Liver (tissue), 10 donors: ENCODE measurements at places on chromosomes 6 and 20. TPM values are rescaled to one million over a fixed set of nuclear protein-coding genes. Genes with fewer than 3 reads are reported as not detected.

- DNase-seq, result no peak
- H3K27me3 ChIP-seq, result no peaks in the 10 kb centered on the region
- no peak overlapping the region for H3K27ac ChIP-seq
- no peaks in the 10 kb centered on the region for H3K4me1 ChIP-seq
Measured at GRCh38 chr6:144139817-144140216, 10.5 kb upstream of the STX11 start.

DNA sequence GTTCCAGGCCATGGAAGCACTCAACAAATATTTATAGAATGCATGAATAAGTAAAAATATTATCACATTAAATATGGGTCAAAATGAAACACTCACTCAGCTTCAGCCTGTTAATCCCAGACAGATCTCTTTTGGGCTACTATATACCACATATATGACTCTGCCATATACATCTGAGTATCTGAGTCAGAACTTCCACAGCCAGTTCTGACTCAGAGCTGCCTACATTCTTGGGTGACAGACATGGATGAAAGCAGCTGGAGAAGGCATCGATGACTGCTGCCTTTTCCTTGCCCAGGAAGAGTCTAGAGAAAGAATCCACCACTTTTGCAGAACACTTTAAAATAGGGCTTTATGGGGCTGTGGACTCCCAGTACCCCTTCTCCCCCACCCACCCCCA lies 11.5 kb upstream of the PDYN start:
- DNase-seq, result no peak
- no peak overlapping the region for H3K4me3 ChIP-seq

GRCh38 chr6:90149280-90149679 lies 147.4 kb downstream of the BACH2 start:
- no peak overlapping the region for H3K27ac ChIP-seq
- H3K27me3 ChIP-seq, result no peaks in the 10 kb centered on the region
- no peaks in the 10 kb centered on the region for H3K36me3 ChIP-seq
- no peak overlapping the region for H3K4me3 ChIP-seq
- DNase-seq, result no peak
- H3K4me1 ChIP-seq, result peaks cover 3% of the 10 kb centered on the region

DNA sequence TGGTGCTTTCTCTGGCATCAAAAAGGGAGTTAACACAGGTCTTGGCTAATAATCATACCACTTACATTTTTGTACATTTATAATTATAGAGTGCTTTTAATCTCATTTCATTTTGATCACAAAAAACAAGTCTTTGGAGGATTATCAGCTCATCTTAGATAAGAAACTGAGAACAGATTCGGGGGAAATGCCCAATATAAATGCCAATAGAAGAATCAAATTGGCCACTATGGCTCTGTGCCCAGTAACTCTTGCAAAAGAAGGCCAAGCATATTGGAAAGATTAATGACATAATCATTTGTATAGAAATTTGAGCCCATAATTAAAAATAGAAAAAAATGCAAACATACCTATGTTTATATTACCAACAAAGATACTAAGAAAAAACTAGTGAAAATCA lies 42.5 kb downstream of the IPCEF1 start:
- H3K4me1 ChIP-seq, result no peaks in the 10 kb centered on the region
- DNase-seq, result no peak
- no peaks in the 10 kb centered on the region for H3K36me3 ChIP-seq
- H3K27ac ChIP-seq, result no peak overlapping the region
- no peaks in the 10 kb centered on the region for H3K27me3 ChIP-seq

GRCh38 chr20:15380770-15381169 lies 1043.4 kb upstream of the FLRT3 start:
- H3K27ac ChIP-seq, result no peak overlapping the region
- H3K4me3 ChIP-seq, result no peak overlapping the region
- no peaks in the 10 kb centered on the region for H3K36me3 ChIP-seq
- no peaks in the 10 kb centered on the region for H3K27me3 ChIP-seq
- DNase-seq, result no peak
- H3K4me1 ChIP-seq, result no peaks in the 10 kb centered on the region

DNA sequence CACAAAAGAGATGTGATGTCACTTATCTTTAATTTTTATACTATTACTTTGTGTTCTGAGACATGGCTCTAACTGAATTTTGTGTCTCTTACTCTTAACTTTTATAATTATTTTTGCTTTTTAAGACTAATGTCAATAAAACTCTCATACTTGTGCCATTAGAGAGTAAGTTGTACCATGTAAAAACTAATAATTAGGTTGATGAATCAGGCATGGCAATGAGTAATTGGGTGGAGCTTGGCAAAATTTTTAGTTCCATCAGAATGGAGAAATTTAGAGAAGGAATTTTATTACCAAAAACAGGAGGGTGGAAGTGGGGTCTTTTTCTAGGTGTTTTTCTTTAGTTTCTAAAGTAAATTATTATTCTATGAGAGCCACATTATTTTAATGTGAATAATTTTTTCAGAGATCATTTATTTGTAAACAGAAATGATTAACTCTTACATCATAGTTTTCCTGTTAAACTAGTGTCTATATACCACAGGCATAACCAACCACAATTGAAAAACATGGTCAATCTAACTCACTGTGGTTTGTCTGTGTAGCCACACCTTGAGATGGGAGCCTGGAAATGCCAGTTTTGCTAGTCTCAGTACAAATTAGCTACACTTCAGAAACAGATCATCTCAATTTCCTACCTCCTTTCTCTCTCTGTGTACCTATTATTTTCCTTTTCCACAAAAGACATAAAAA lies 51.8 kb downstream of the ELOVL4 start:
- H3K4me3 ChIP-seq, result no peak overlapping the region
- H3K36me3 ChIP-seq, result no peaks in the 10 kb centered on the region
- H3K27me3 ChIP-seq, result no peaks in the 10 kb centered on the region
- no peaks in the 10 kb centered on the region for H3K4me1 ChIP-seq
- DNase-seq, result no peak

- H3K27ac ChIP-seq, result no peak overlapping the region
- no peak overlapping the region for H3K4me3 ChIP-seq
- no peaks in the 10 kb centered on the region for H3K36me3 ChIP-seq
- DNase-seq, result peak; percentile 69
- H3K4me1 ChIP-seq, result no peaks in the 10 kb centered on the region
Measured at GRCh38 chr6:160766989-160767646, 65.1 kb downstream of the PLG start.

- H3K4me3 ChIP-seq, result no peak overlapping the region
- DNase-seq, result peak; percentile 51
- no peaks in the 10 kb centered on the region for H3K36me3 ChIP-seq
Measured at GRCh38 chr20:17504066-17504897, 26.9 kb downstream of the BFSP1 start.

DNA sequence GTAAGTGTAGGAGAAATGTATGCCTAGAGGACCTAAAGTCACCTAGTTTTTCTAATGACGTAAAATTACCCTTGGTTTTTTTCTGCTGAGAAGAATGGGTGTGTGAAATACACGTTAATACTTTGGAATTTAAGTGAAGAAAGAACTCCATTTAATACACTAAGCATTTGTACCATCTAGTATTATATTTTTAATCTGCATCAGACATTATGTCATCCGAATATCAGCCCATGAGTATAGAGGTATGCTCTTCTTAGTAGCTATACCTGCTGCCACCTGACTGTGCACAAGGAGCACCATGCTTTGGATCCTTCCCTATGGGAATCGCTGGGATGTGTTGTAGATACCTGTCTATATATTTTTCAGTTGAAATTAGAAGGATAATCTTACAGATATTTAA lies 106.4 kb downstream of the QKI start:
- no peak overlapping the region for H3K4me3 ChIP-seq
- peaks cover 9% of the 10 kb centered on the region for H3K4me1 ChIP-seq
- H3K36me3 ChIP-seq, result no peaks in the 10 kb centered on the region

DNA sequence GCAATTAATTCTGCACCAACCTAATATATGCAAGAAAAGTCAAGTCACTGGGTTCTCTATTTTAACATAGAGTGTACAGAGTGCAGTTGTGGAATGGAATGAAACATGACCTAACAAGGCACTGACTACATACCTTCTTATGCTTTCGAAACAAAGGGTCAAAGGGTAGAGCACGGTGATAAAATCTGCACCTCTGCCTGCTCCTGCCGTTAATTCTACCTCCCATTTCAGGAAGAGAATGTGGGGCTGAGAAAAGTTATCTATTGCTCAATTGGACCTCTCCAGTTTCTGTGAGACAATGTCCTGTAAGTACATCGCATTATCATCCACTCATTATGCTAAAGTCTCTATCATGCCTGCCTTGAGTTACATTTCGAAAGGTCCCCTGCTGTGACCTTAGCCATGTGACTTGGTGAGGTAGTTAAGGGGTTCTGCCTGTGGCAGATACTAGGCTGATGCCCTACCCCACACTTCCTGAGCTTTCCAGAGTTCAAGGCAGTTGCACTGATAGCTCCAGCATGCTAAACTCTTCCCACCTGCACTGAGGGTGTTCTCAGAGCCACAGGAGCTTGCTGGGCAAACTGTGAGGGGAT lies 14.0 kb upstream of the MOCS1 start:
- H3K4me1 ChIP-seq, result peaks cover 12% of the 10 kb centered on the region
- no peaks in the 10 kb centered on the region for H3K36me3 ChIP-seq
- no peak for DNase-seq
- H3K27ac ChIP-seq, result no peak overlapping the region
- no peak overlapping the region for H3K4me3 ChIP-seq

- H3K4me3 ChIP-seq, result no peak overlapping the region
- H3K36me3 ChIP-seq, result no peaks in the 10 kb centered on the region
- no peaks in the 10 kb centered on the region for H3K4me1 ChIP-seq
- H3K27me3 ChIP-seq, result no peaks in the 10 kb centered on the region
- no peak overlapping the region for H3K27ac ChIP-seq
Measured at GRCh38 chr20:37668166-37668565, 25.7 kb upstream of the CTNNBL1 start.

TXLNB gene
- not detected for polyA plus RNA-seq

NRSN2 gene
- 6.0 TPM for polyA plus RNA-seq

MATN4 gene
- not detected for polyA plus RNA-seq

FOXC1 gene
- 0.20 TPM for polyA plus RNA-seq

GSTA1 gene
- 247 TPM for polyA plus RNA-seq

SLC2A10 gene
- 14.4 TPM for polyA plus RNA-seq

CALHM4 gene
- not detected for polyA plus RNA-seq

NKAPL gene
- polyA plus RNA-seq, result 0.61 TPM
